ENCODE measurements at places on chromosomes 7 and 10.

DNA sequence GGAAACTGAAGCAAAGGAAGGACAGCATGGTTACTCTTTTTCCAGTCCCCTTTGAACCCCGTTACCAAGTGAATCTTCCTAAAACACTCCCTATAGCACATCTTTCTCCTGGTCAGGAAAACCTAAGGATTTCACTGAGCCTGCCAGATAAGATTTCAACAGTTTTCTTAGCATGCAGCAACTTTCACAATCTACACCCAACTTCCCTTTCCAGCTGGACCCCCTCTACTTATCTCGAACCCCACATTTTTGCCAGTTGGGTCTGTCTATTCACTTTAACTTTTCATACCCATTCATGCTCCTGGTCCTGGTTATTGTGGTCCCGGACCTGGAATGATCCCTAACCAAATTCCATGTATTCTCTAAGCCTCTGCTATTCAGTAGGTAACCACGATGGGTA is 14.9 kb upstream of the CPVL start:
- no peak for DNase-seq

GRCh38 chr10:31304291-31304970 is 14.6 kb upstream of the ZEB1 start:
- DNase-seq: peak; percentile 61

GRCh38 chr7:111735661-111736551 is 173.6 kb upstream of the IMMP2L start:
- peak; percentile 79 for DNase-seq

GRCh38 chr10:46060706-46061105 is 14.6 kb upstream of the MSMB start:
- DNase-seq: no peak

- no peak for DNase-seq
These were observed 40.8 kb upstream of the INSIG1 start for GRCh38 chr7:155256761-155257481.

- no peak for DNase-seq
These were observed 7.0 kb upstream of the TRDMT1 start for GRCh38 chr10:17208476-17208875.

DNA sequence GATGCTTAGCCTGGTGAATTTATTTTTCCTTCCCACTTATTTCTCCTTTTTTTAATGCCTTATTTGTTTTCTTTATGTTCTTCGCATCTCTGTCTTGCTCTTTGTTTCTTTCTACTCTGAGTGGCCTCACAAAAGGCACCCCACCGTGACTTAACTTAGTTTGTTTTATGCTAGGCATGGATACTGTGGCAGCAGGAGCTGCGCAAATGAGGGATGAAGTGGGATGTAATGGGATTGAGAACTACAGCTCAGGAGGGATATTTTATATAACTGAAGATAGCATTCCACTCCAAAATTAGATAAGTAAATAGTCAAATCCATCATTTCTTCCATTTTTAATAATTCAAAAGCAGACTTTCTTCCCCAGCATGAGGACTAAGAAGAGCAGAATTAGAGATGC is 1.7 kb upstream of the CACNA2D1 start:
- DNase-seq: no peak

DNA sequence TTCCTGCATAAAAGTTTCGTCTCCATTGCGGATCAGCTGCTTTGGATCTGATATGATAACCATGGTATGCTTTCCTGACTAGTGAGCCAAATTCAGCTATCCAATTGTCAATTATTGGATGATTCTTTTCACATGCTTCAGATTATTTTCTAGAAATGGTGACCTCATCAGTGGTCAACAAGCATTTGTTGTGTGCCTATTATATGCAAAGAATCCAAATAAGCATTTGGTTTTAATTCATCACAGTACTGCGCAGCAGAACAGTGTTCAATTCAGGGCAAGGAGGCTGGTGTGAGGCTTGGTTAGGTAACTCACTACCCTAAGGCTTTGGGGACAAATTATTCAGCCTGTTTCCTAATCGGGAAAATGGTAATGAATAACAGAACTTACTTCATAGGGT is 200.5 kb downstream of the SKAP2 start:
- no peak for DNase-seq

GRCh38 chr7:140881507-140882228 is 43.1 kb downstream of the BRAF start:
- DNase-seq: no peak

GRCh38 chr7:49389871-49390479 is 383.5 kb upstream of the VWC2 start:
- no peak for DNase-seq

GRCh38 chr10:69285699-69286098 is 7.4 kb downstream of the HK1 start:
- DNase-seq: no peak

DNA sequence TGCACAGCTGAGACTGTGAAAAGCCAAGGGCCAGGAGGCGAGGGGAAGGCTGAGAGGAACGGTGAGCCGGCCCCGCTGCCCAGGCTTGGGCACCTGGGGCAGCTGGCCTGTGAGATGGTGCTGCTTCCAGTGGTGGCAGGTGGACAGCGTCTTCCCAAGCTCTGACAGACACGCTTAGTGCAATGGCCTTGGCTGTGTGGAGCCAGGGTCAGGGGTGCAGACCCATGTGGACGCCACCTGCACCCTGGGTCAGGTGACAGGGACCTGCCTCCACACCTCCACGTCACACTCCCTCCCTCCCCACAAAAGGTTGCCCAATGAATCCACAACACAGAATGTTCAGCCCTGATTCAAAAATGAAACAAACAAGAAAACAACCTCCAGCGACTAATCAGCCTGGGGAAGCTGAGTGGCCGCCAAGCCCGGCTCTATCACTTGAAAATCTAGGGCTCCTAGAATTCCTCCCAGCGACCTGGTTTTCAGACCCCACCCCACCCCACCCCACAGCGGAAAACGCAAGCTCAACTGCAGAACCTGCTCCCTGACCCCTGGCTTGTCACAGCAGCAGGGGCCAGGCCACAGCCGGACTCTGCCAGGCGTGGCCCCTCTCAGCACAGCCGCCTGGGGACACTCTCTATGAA is 54.3 kb downstream of the PRKAG2 start:
- DNase-seq: no peak

- no peak for DNase-seq
These were observed 71.3 kb downstream of the KCND2 start for GRCh38 chr7:120344276-120344675.

- DNase-seq: no peak
These were observed 352.2 kb downstream of the PRPF18 start for GRCh38 chr10:13938950-13939349.

GRCh38 chr10:15137036-15137359 is 31.5 kb downstream of the NMT2 start:
- DNase-seq: peak; percentile 66

DNA sequence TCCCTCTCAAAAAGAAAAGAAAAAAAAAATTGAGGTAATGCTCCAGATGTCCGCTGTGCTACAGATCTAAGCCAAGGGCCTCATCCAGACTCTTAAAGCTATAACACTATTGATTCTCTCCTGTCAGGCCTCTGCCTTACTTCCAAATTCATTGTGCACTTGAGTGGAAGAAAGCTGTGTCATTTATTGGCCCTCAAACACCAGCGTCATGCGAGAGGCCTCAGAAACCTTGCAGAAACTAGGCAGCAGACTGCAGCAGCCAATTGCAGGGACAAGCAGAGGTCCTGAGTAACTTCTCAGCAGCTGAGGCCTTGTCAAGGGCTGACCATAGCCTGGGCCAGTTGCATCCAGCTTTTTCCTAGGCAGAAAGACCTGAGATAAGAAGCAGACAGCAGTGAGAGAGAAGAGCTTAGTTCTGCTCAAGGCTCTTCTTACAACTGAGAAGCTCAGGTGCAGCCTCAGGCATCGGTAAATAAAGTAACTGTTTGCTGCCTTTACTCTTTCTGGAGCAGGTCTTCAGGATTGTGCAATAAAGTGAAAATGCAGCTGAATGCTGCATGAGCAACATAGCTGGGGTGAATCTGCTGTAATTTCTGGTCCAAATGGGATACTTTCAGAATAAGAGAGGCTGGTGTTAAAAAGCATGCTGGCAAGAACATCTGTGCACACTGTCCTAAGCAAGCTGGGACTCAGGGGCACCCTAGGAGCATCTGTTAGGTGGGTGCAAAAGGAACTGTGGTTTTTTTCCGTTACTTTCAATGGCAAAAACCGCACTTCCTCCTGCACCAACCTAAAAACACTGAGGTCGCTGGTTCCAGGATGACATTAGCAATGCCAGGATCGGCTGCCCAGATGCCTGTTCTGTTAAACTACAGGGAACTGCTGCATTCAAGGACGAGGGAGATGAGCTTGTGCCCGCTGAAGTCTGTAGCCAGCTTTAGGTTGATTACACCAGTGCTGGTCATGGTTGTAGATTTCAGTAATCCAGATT is 181.8 kb upstream of the PFKP start:
- DNase-seq: no peak

DNA sequence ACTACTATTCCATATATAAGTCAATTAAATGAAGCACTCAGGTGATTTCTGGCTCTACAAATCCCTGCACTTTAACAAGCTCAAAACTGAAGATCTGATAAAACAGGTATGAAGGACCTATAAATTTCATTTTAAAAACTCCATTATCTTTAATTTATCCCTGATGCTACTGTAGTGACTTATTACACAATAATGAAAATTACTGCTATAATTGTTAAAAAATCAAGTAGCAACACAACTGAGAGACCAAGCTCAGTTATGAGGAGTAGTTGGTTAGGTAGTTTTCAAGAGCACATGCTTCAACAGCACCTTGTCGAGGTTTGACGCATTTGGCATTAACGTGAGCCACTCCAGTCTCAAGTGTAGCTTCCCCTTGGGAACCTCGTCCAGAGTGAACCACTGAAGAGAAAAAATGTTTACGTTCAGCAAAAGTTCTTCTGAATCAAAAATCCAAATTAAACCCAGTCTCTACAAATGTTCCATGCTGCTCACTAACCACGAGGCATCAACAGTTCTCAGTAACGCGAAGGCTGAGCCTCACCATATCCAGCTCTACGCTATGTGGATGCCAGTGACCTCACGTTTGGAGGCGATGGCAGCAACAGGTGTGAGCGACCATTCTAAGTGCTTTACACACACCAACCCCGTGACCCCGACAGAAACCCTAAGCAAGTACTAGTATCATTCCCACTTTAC is 55.3 kb upstream of the NCAPG2 start:
- no peak for DNase-seq

DNA sequence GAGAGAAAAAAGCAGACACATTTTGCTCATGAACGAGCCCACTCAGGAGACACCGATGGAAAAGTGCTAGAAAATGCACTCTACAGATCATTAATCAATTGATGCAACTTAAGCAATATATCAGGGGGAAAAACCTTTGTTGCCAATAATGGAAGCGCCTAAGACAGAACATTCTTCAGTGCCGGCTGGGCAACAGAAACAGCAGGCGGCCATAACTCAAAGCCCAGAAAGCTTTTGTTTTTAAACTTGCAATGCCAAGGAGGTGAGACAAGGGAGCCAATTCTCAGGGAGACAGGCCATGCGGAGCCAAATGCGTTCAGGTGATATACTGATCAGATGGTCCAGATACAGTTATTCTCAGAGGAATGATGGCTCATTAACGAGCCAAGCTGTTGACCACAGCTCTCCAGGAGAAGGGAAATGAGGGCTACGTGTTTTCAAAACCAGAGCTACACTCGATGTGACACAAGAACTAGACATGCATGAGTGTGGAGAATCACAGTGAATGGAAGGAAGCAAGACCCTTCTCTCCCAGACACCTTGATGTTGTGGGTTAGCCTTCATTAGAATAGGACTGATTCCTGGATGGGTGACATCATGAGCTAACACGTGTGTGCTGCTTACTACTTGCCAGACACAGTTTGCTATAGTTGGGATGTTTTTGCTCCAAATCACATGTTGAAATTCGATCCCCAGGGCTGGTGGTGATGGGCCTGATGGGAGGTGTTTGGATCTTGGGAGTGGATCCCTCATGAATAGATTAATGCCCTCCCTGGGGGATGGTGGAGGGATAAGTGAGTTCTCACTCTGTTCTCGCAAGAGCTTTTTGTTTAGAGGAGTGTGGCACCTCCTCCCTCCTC is 79.1 kb upstream of the KCNMA1 start:
- no peak for DNase-seq

DNA sequence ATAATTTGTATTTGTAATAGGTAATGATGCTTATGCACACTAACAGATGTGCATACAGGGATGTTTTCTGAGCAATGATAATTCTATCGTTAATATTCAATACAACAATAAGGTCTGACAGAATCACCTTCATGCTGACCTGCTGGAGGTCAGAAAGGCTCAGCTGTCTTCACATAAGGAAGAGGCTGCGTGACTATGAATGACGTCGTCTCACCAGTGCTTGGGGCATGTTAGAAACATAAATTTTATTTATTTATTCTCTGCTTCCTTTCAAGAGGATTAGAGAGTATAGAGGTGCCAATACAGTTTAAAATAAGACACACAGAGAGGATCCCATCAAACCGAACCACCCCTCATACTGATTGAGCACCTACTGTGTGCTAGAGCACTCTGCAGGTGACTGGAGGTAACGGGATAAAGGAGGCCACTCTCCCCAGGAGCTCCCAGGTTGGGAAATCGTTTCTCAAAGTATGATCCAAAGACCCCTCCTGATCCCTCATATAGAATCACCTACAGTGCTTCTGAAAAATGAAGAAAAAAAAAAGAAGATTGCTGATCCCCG is 265.6 kb upstream of the NPVF start:
- no peak for DNase-seq

- DNase-seq: no peak
These were observed 683 bp downstream of the CDC123 start for GRCh38 chr10:12196531-12197211.

DNA sequence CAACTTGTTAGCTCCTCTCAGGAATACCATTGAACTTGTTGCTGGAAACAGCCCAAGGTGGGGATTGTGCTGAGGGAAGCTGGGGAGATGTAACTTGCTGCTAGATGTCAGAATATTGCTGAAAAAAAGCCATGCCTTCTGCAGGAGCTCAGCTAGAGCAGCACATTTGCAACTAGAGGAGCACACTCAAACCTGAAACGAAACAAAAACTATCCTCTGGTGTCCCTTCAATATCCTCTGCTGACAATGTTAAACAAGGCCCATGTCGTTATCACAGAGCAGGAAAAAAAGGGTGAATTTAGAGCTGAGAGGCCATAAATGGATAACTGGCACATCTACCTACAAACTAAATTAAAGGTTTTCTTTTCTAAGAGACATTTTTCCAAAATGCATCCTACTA is 53.7 kb upstream of the MACC1 start:
- DNase-seq: peak; percentile 27

DNA sequence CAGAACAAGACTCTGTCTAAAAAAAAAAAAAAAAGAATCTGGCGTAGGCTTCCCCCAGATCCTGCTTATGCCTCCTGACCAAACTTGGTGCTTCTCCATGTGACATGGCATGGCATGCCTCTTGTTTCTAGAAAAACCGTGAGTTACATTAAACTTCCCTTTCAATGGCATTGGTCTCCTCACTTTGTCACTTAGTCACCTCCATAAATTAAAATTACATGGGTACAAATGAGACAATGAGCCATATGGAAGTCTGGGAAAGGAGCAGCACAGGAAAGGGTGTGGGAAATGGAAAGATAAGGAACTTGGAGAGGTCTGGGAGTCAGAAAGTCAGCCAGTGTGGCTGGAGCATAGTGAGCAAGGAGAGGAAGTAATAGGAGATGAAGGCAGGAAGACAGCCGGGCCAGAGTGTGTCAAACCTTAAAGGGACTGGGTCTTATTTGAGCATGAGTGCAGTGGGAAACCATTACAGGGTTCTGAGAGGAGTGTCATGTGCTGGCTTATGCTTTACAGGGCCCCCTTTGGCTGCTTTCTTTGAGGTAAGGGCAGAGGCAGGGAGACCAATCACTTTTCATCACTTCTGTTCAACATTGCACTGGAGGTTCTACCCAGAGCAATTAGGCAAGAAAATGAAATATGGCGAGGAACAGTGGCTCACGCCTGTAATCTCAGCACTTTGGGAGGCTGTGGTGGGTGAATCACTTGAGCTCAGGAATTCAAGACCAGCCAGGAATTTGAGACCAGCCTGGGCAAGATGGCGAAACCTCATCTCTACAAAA is 21.3 kb upstream of the ZMIZ2 start:
- peak; percentile 90 for DNase-seq

Data from mesenchymal stem cell (in vitro differentiated cells and primary cell).